HepG2 (cell line): ENCODE measurements at places on chromosomes 5 and 9.
A peak's percentile ranks its signal among the peaks of the same experiment; 100 is the strongest.

DNA sequence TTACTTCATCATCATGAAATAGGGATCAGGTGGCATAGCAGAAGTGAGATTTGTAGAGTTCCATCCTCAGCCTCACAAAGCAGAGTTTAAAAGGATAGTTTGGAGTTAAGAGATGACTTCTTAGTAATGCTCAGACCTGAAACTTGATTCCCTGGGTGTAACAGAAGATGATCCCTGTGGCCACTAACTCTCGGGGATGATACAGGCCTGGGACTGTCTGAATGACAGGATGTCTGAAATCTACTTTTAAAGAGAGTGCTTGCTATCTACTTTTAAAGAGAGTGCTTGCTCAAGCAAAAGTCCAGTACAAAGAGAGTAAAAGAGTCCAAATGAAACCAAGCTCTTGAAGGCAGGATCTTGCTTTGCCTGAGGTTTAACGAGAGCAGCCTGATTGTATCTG lies 14.6 kb downstream of the ADAMTS16 start:
- H3K4me3 ChIP-seq = no peak overlapping the region
- DNase-seq = no peak
- H3K27me3 ChIP-seq = no peaks in the 10 kb centered on the region; the same call in 2 of the 3 replicates
- no peaks in the 10 kb centered on the region for H3K36me3 ChIP-seq

DNA sequence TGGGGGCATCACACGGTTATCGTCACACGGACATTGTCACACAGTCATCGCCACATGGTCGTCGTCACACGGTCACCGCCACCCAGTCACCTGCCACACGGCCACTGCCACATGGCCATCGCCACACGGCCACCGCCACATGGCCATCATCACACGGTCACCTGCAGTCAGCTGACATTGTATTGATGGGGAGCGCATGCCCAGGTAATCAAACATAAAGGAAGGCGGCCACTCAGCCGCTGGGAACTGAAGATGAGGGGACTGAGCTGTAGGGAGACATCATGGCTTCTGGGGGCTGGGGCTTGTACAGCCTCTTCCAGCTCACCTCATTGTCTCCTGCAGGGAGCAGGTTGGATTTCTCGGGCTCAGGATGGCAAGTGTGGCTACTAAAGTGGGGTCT lies 49.2 kb downstream of the MRPL36 start:
- peaks cover 82% of the 10 kb centered on the region; the same call in 2 of the 3 replicates for H3K27me3 ChIP-seq
- no peak overlapping the region for H3K4me3 ChIP-seq
- no peak for DNase-seq
- no peak overlapping the region for H3K27ac ChIP-seq

- no peaks in the 10 kb centered on the region for H3K27me3 ChIP-seq
- DNase-seq = no peak
- no peak overlapping the region for H3K27ac ChIP-seq
- H3K36me3 ChIP-seq = 0 out of 3 replicates have a peak, but pooled peaks cover 3% of the 10 kb centered on the region
- no peak overlapping the region for H3K4me3 ChIP-seq
- H3K4me1 ChIP-seq = peaks cover 18% of the 10 kb centered on the region
Observed at GRCh38 chr5:126799780-126800179, 22.8 kb downstream of the LMNB1 start.

DNA sequence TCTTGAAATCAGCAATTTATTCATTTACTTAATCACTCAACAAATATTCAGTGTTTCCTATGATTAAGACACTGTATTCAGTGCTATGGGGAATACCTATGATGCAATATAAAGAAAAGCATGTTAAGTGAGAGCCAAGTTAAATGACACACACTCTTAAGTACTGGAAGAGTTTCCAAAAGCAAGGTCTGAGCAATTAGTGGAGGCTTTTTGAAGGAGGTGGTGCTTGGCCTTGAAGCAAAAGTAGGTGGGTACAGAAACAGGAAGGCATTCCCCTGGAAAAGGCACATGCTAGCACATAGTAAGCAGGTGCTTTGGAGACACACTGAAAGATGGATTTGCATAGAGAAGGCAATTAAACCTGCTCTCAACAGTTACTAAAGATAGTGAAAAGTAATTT lies 4.0 kb downstream of the TSLP start:
- H3K27ac ChIP-seq = no peak overlapping the region
- no peak for DNase-seq
- no peaks in the 10 kb centered on the region for H3K36me3 ChIP-seq

- DNase-seq = no peak
- peaks cover 47% of the 10 kb centered on the region for H3K36me3 ChIP-seq
- no peaks in the 10 kb centered on the region for H3K4me1 ChIP-seq
- no peak overlapping the region for H3K4me3 ChIP-seq
- H3K27me3 ChIP-seq = no peaks in the 10 kb centered on the region
Observed at GRCh38 chr5:151052836-151053235, 28.0 kb downstream of the TNIP1 start.

DNA sequence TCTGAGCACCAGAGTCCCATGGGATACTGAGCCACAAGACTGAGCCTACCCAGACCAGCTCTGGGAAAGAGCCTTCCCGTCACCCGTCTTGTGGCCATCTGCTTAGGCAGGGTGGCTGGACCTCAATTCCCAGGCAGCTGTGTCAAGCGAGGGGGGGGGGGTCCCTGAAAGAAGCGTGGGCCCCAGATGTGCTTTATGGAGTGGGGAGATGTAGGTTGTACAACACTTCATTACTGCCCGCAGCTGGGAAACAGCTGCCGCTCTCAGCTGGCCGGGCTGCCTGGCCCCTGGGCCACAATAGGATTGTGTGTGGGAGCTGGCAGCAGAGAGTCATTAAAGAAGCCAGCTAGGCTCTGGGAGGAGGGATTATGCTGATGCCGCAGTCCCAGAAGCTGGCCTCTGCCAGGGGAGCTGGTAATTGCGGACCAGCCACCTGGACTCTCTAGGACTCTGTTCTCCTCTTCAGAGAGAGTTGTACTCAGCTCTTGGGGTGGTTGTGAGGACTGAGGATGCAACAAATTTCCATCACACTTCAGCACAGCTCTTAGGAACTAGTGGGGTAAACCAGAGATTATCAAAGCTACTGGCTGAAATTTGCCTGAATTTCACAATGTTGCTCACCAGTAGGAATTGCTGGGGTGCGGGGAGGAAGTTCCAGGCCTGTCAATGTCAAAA lies 145.4 kb downstream of the GADD45G start:
- H3K4me3 ChIP-seq = no peak overlapping the region
- no peaks in the 10 kb centered on the region for H3K27me3 ChIP-seq
- no peak overlapping the region for H3K27ac ChIP-seq
- no peaks in the 10 kb centered on the region for H3K36me3 ChIP-seq
- no peak for DNase-seq

DNA sequence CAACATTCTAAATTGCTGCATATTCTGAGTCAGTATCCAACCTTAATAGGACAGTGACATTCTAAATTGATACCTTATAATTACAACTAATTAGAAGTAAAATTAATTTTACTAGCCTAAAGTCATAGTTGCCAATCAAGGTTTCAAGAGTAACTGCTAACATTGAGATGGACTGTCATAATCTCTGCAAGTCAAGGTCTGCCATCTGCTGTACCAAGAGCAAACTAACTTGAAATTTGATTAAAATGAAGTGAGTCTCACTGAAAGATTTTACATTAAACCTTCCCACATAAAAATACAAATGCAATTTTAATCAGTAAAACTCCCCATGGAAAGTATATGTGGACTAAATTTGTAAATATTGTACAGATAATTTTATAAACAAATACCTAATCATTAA lies 235.3 kb downstream of the PRDM9 start:
- no peak for DNase-seq
- no peaks in the 10 kb centered on the region for H3K27me3 ChIP-seq
- H3K27ac ChIP-seq = no peak overlapping the region
- no peaks in the 10 kb centered on the region for H3K36me3 ChIP-seq
- no peaks in the 10 kb centered on the region for H3K4me1 ChIP-seq

- H3K27ac ChIP-seq = no peak overlapping the region
- no peaks in the 10 kb centered on the region for H3K36me3 ChIP-seq
- no peaks in the 10 kb centered on the region for H3K4me1 ChIP-seq
- no peak for DNase-seq
- H3K27me3 ChIP-seq = no peaks in the 10 kb centered on the region; the same call in 1 of the 2 replicates
Observed at GRCh38 chr9:86983620-86984259, 36.4 kb upstream of the GAS1 start.

DNA sequence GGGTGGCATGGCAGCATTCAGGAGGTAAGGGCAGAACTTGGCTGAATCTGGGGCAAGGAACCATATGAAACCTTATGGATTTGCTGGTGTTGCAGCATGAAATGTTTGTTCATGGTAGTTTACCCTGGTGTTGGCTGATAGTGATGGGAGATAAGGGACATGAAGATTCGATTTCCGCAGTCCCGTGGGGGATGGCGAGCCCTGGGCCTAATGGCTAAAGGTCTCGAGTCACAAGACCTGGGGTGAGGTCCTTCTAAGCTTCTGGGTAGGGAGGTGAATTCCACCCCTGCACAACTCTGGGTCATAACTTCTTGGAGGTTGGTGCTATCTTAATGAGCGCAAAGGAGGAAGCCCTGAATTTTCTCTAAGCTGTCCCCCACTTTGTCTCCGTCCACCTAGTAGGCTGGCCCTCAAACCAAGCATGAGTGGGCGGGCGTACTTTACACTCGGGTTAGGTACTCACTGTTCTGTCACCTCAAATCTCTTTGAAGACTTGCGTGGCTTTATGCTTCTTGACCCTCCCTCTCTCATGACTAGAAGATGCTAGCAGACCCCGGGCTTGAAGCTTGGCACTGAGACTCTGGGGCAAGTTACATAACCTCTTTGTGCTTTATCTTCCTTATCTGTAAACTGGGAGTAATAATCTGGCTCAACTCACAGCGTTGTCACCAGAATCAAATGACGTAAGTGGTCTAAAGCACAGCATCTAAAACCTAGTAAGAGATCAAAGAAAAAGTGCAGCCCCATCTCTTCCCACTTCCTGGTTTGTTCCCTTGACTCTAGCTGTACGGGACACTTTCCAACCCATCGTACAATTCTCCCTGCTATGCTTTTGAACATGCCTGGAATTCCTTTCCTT lies 72.5 kb downstream of the BASP1 start:
- H3K36me3 ChIP-seq = no peaks in the 10 kb centered on the region
- no peak overlapping the region for H3K4me3 ChIP-seq
- H3K4me1 ChIP-seq = no peaks in the 10 kb centered on the region
- H3K27me3 ChIP-seq = no peaks in the 10 kb centered on the region; the same call in 1 of the 2 replicates

DNA sequence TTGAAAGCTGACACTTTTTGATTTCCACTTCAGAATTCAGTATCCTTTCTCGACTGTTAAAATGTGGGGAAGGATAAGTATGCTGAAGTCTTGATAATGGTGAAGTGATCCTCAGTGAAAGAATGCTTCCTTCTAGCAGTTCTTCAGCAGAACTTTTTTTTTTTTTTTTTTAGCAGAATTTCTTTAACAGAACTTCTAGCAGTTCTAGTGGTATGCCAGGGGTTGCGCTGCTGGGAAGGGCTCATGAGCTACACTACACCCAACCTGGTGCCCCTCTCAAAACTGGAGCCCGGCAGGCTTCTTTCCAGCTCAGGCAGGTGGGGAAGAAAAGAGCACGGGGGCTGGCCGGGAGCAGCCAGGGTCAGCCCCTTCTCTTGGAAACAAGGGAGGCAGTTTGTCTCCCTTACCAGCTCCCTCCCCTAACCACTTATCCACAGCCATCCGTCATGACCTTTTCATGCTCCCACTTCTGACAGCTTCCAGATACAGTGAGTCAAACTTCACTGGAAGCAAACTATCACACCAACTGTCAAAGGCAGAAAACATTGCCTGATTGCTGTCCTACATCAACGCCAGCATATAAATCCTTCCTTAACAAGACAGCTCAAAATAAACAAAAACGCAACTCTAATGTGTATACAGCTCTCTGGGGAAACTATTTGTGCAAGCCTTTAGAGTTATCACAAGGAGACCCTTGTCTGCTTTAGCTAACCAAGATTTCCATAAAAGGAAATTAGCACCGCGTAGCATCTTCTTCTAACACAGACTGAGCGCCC lies 211.5 kb downstream of the GAPVD1 start:
- no peak overlapping the region for H3K27ac ChIP-seq
- no peak overlapping the region for H3K4me3 ChIP-seq
- H3K27me3 ChIP-seq = no peaks in the 10 kb centered on the region
- peak; percentile 76 for DNase-seq

DNA sequence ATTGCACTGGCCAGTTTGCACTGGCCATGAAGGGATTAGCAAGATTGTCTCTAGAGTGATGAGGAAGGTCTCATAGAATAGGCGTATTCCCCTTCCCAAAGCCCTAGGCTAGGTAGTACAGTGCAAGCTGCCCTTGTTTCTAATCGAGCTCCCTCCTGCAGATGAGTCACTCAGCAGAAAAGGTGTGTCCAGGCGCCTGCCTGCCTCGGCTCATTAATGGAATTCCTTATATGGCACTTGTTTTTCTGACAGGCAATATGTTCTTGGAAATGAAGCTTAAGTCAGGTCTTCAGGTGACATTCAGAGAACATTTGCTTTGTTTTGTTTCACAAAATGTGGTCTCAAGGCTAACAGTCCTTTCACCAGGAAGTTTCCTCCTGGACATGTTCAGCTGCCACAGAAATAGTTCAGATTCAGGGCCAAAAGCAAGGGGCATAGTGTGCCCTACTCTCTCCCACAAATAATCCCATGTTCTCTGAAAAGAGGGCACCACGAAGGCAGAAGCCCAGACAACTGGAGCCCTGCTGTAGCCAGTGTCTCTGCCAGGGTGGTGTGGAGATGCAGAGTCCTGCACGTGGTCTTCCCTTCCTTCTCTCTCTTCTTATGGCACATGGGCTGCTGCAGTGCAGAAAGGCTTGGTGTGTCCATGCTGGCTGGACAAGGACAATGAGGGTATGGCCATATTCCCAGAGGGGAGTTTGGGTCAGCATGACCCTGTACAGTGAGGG lies 281.1 kb upstream of the MAP3K1 start:
- peaks cover 33% of the 10 kb centered on the region for H3K4me1 ChIP-seq
- no peaks in the 10 kb centered on the region for H3K27me3 ChIP-seq
- H3K27ac ChIP-seq = no peak overlapping the region
- H3K4me3 ChIP-seq = no peak overlapping the region

DNA sequence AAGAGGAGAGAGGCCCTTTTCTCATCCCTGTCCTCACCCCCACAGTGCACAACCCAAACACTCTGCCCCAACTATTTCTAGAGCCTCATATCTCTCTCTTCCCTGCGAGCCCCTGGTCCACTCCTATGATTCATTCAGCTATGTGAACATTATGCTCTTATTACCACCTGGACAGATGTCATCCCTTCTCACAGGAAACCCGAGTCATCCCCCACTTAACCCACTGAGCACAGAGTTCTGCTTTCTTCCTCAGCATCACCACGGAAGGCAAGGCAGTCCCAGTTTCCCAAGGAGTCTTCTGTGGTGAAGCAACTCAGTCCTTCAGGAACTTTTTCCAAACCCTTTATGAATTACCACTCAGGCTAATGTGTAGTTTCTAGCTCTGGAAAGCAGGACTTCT lies 1.3 kb downstream of the DNAI1 start:
- no peak overlapping the region for H3K27ac ChIP-seq
- no peak for DNase-seq
- no peaks in the 10 kb centered on the region for H3K27me3 ChIP-seq
- H3K4me1 ChIP-seq = peaks cover 22% of the 10 kb centered on the region

GRCh38 chr5:53180991-53181390 lies 71.4 kb upstream of the MOCS2 start:
- H3K4me3 ChIP-seq = no peak overlapping the region
- DNase-seq = no peak
- H3K4me1 ChIP-seq = no peaks in the 10 kb centered on the region; the same call in 1 of the 2 replicates
- no peak overlapping the region for H3K27ac ChIP-seq
- no peaks in the 10 kb centered on the region for H3K36me3 ChIP-seq
